Stimulated activated CD4-positive, alpha-beta T cell treated with anti-CD3 and anti-CD28 coated beads, Interleukin-12 subunit alpha, Interleukin-12 subunit beta, amount 100 ng/mL, for 48 hours (primary cell): ENCODE measurements at places on chromosomes 11 and 22.

GRCh38 chr11:30488304-30488998 is 97.7 kb downstream of the MPPED2 start:
- no peak for DNase-seq

DNA sequence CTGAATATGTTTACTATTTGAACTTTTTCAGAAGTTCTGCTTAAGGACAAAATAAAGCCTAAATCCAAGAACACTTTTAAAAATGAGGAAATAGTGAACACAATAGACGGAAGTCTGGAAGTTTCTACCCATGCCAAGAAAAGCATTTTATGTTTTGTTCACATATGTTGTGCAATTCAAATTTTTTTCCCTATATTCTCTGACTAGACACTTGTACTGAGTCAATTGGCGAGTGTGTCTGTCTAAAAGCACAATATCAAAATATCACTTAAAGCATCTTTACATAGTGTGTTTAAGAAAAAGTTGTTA is 29.2 kb downstream of the INCENP start:
- no peak for DNase-seq

DNA sequence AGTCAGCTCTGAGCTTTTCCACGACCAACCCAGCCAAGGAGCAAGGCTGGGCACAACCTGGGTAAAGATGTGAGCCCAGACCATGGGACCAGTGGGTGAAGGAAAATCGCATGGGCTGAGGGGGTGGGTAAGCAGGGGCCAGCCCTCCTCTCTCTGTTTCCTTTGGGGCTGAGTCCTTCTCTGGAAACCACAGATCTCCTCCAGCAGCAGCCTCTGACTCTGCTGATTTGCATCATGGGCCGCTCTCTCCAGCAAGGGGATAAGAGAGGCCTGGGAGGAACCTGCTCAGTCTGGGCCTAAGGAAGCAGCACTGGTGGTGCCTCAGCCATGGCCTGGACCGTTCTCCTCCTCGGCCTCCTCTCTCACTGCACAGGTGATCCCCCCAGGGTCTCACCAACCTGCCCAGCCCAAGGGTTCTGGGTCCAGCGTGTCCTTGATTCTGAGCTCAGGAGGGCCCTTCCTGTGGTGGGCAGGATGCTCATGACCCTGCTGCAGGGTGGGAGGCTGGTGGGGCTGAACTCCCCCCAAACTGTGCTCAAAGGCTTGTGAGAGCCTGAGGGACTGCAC is 67.8 kb downstream of the GGTLC2 start:
- no peak for DNase-seq

DNA sequence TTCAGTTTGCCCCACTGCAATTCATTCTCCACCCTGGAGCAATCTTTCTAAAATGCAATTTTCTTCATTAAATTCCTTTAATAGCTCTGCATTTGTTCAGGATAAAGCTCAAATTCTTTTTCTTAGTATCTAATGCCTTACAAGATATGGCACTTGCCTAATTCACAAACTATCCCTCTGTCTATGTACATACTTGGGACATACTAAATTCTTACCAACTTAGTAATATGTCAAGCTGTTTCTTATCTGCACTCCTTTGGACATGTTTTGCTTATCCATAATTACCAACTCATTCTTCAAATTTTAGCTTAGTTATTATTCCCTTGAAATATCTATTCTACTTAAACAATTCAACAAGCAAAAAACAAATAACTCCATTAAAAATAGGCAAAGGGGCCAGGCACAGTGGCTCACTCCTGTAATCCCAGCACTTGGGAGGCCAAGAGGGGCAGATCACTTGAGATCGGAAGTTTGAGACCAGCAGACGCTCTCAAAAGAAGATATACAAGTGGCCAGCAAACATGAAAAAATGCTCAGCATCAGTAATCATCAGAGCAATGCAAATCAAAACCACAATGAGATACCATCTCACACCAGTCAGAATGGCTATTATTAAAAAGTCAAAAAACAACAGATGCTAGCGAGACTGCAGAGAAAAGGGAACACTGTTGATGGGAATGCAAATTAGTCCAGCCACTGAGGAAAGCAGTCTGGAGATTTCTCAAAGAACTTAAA is 96.9 kb downstream of the FAM76B start:
- DNase-seq, result no peak

DNA sequence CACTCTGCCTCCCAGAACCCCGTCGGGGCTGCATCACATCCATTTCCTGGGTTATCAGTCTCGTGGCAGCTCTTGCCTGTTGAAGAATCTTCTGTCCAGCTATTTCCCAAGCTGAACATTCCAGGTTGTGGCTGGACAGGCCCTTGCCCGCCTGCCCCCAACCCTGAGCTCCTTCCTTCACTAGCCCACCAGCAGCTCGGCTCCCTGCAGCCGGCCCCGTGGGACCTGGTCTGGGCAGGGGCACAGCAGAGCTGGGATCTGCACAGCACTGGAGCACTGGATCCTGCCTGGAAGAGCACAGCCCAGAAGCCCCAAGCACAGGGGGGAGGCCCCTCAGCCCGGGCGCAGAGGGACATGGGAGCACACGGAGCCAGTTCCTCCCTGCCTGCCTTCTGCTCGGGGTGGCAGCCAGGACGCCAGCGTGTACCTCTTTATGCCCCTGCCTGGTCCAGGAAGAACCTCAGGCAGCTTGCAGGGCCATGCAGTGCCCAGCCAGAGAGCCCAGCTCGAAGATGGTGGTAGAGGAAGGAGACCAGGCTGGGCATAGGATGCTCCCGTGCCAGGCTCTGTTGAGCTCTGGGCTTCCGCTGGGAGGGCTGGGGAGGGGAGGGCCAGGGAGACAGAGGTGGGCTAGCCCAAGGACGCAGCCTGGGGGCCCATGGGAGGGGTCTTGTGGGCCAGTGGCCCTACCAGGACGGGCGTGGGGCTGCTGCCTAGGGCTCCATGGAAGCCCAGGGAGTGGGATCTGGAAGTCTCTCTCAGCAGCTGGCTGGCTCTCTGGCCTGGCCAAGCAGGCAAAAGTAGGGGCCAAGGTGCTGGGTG is 16.6 kb upstream of the GNB1L start:
- DNase-seq, result no peak

DNA sequence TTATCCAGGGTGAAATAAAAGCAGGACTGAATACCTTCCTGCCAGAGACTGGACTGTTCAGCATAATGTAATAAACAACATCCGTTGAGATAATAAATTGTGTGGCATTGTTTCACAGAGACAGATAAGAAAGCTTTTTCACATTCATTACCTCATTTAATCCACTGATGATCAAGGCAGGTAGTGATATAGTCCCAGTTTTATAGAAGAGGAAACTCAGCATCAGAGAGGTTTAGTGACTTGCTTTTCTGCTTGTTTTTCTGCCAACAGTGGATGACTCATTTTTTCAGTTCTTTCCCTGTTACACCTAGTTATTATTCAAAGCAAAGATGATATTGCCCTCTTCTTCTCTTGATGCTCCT is 4.0 kb downstream of the MYO18B start:
- DNase-seq, result no peak

DNA sequence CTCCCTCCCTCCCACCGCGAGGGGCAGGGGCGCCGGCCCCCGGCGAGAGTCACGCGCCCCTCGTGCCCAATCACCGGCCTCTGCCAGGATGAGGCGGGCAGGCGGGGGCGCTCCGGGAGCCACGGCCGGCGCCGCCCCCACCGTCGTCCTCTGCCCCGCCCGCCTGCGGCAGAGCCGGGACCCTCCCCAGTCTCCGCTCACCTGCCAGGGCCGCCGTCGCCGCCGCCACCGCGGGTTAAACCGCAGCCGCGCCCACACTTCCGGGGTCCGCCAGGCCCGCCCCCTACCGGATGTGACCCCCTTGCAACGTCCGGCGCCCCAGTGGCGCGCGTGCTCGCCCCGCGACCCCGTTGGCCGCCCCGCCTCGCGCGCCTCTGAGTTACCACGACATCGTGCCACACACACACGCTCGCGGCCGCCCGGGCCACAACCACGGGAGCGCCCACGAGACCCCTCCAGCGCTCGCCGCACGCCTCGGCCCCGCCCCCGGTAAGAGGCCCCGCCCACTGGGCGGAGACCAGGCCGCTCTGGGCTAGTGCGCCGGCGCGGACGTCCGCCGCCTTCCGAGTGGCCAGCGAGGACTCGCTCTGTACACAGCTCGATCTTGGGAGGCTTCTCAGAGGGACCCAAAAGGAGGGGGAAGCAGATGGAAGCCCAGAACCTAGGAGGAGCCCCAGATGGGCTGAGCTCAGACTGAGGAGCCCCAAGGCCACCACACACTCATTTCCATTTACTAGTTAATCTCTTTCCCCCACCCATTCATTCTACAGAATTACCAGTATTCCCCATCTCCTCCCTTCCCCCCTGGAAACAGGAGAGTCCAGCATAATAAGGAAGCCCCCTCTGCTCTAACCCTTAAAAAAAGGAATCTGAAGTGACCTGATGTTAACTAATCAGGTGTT is at the start of gene VPS37C:
TSS of gene VPS37C (minus strand) at position 237 of the 902 bp plus-strand sequence. CDS start 22,597 bp downstream, outside the sequence.
- peak; percentile 87 for DNase-seq

DNA sequence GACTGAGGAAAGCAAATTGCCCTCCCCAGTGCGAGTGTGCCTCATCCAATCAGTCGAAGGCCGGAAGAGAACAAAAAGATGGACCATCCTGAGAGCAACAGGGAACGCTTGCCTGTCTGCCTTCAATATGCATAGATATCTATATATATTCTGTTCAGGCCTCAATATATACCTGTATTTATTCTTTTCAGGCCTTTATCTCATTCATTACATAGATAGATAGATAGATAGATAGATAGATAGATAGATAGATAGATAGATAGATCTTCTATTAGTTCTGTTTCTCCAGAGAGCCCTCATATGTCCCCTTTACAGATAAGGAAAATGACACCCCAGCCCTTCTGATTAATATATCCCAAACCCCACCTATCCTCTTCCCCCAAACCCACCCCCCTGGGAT is 55.1 kb upstream of the LMO2 start:
- DNase-seq, result no peak
